ENCODE measurements at places on chromosomes 4 and X.

DNA sequence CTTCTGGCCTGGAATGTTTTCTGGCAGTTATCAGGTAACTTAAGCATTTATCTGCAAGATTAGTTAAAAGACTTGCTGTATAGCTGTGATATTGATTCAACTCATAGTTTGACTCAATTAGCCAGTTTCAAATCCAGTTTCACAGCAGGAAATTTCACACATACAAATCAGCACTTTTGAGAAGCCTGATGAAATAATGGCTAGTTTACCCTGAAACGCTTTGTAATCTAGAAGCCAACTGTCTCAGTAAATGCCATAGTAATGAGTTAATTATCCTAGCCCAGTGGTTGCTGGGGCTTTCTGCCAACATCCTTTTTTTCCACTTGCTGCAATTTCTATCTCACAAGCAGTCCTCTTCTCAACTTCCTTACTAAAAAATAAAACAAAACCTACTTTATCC lies 53.1 kb downstream of the ARHGEF38 start:
- peak; percentile 41 for DNase-seq

DNA sequence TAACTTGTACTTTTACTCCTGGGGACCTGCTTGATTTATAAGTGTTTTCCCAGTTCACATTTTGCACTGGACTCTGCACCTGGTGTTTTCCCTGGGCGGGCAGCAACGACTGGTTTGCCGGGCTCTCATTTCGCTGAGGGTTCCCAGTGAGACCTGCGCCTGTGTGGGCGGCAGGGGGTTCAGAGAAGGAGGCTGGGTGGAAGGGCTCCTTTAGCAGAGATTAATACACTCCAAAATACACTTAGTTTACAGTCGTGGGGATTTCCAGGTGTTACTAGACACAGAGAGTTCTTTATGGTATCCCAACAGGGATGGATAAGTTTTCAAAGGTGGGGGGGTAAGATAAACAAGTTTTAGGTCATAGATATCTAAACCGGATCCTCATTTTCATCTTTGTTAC lies 53.0 kb upstream of the SHISA3 start:
- no peak for DNase-seq

- DNase-seq = no peak
Observed at GRCh38 chr4:33176566-33176965, 2456.4 kb downstream of the PCDH7 start.

GRCh38 chr4:9691238-9692065 lies 90.0 kb upstream of the DRD5 start:
- DNase-seq = peak; percentile 80

GRCh38 chr4:145773581-145774234 lies 93.8 kb downstream of the C4orf51 start:
- DNase-seq = no peak

- peak; percentile 22 for DNase-seq
Observed at GRCh38 chr4:125956276-125956675, 641.5 kb downstream of the FAT4 start.

DNA sequence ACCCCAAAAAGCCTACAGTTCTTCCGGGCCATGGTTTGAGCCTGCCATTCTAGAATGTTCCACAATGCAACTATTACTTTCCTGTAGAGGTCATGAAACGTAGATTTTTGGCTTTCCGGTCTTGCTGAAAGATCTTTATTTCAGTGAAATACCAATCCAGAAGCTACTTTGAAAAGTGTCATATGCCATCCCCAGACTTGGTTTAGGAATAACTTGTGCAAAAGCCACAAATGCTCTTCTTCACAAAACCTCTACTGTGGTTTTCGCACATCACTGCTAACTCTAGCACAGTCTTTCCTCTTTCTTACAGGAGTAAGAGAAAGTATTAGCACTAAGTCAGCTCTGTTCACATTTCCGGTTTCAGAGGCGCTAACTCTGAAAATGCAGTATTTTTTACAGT lies 12.7 kb upstream of the CD40LG start:
- no peak for DNase-seq

GRCh38 chrX:101787934-101788333 lies 128.3 kb upstream of the ARMCX2 start:
- no peak for DNase-seq

DNA sequence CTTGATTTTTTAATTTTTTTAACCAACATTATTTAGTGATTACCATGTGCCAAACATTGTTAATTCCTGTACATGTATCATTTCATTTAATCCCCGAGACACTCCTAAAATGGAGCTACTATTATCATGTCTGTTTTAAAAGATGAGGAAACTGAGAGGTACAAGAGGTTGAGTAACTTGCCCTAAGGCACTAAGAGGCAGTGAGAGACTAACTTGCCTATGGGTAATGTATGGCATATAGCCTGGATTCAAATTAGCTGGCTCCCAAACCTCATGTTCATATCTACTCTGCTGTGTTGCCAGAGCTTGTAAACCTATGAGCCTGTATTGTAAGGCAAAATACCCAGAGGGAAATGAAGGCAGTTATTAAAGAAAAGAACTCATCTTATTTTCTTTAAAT lies 443.6 kb downstream of the IL15 start:
- no peak for DNase-seq

- DNase-seq = no peak
Observed at GRCh38 chrX:98194036-98194435, 1310.3 kb downstream of the RPA4 start.

- peak; percentile 79 for DNase-seq
Observed at GRCh38 chr4:145034727-145035211, 63.2 kb downstream of the ANAPC10 start.

DNA sequence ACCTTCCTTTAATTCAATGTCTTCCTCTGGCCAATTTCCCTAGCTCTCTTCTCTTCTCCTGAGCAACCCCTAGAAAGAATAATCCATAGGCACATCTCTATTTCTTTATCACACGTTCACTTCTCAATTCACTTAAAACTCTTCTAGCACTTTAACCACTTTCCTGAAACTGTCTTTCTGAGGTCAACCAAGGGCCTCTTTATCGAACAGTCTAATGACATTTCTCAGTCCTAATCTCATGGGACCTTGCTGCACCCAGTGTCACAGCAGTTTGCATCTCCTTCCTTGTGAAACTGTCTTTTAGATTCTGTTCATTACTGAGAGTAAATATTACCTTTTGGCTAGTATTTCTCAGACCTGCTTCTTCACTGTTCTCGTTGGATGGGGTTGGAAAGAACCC lies 285.3 kb upstream of the RASGEF1B start:
- DNase-seq = no peak

DNA sequence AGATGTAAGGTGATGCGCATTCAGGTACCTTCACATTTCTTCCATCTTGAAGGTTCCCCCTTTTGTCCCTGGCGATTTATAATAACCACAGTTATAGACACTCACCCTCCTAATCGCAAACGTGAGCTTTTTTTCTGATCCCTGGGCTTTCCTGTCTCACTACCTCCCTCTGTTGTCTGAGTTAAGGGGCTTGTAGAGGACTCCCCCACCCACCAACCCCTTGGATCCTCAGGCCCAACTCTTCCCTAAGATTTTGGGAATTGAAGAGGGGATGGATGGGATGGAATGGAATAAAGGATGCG lies 1.4 kb downstream of the CNKSR2 start:
- DNase-seq = no peak

DNA sequence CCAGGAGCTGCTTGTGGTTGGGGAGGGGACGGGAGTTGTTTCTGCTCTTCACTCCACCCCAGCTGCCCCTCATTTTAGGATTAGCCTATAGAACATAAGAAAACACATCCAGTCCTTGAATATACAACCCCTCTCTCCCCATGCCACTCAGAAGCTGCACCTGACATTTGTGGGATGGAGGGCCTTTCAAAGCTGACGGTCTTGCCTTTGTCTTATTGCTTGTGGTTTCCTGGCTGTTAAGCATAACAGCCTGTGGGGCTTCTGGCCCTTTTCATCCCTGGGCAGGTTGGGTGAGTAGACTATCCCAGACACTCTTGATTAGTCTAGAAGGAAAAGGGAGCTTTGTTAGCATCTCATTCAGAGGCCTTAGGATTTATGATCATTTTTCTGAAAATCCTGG lies 407.6 kb upstream of the BOD1L1 start:
- DNase-seq = no peak

DNA sequence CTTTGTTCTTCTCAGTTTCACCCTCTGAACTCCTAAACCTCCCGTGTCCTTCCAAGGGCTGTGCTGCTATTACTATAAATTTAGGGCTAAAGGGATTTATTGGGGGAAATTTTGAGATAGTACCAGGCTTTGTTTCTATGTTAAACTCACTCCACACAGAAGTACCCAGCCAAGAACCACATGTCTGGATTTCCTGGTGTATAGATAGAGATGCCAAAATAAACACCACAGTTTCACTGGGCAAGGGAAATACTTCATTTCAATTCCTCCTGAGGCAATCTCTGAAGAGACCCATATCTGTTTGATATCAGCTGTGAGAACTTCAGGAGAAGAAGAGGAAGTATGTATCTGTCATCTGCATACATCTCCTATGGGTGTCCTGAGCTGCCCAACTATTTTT lies 21.7 kb upstream of the CLNK start:
- DNase-seq = no peak

DNA sequence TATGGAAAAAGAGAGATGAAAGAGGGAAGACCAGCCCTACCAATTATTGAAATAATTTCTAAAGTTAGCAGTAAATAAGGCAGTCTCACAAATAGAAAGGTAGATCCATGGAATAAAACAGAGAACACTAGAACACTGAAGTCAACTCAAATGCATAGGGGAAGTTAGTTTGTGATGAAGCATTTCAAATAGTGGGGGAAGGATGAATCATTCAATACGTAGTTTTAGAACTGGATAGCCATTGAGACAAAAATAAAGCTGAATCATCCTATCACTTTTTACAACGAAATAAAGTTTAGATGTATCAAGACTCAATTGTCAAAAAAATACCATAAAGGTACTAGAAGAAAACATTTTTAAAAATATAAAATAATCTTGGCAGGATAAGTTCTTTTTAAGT lies 143.2 kb upstream of the DGKK start:
- DNase-seq = no peak

DNA sequence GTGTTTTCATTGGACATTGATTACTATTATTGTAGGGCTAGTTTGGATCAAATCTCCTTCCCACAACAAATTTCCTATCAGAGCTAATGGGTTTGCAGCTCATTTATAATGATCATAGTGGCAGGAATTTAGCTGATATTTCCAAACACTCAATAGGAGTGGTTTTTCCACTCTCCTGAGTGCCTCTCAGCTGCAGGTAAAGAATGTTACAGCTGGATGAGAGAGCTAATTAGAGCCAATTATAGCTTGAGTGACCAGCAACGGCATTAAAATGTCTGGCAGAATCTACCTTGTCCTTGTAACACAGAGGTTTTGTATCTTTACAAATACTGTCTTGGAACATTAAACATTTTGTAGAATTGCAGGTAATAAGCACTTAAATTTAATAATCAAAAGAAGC lies 602.8 kb upstream of the EPHA5 start:
- no peak for DNase-seq

- peak; percentile 69 for DNase-seq
Observed at GRCh38 chr4:153799694-153800074, 10.8 kb upstream of the SFRP2 start.

DNA sequence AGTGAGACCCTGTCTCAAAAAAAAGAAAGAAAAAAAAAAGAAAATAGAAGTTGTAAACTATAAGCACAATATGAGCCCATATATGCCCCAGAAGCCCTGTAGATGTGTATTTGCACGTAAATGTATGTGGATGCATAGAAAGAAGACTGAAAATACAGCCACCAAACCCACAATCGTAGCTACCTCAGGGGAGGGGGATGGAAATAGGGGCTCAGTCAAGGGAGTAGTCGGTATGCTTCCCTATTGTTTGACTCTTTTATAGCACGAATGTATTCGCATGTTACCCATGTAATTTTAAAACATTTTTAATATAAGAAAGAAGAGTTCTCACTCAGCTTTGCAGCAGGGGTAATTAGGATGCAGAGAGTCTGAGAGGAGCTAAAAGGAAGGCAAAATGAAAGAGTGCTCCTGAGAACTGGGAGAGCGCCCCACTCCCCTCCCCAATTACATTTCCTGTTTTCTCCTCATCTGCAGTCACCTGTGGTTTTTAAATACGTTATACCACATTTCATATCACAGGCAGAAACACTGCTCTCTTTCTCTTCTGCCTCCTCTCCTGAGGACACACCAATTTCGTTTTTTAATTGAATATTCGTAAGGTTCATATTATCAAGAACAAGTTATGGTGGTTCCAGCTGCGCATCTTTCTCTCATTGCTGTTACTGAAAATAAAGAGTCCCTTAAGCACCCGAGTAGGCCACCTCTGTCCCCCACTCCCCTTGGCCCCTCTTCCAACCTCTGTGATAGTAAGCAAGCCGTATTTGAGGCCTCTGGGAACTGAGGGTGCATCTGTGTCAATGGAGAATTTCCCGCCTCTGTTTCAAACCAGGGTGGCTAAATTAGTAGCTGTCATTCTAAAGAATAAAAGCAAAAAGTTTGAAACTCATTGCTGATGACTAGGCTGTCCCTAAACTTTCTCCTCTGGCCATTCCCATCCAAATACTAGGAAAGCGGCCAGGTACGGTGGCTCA lies 10.7 kb downstream of the SEPTIN6 start:
- DNase-seq = no peak

DNA sequence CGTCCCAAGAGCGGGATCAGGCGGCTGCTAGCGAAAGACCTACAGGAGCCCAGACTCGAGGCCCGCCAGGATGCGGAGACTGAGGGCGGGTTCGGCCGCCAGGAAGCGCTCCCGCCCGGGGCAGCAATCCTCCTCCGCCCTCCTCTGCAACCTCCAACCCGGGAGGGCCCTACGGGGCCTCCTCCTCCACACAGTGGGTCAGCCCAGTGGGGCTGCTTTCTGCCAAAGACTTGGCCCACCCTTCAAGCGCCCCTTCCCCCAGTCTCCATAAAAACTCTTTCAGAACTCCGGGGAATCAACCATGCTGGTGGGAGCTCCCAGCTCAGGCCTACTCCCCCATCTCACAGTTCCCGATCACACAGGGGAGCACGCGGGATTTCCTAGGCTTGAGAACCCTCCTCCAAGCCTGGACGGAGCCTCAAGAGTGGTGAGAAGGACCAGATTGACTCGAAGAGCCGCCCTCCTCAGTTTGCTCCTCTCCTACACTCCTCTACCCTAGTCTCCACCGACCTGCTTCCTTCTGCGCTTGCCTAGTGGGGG lies 77.5 kb downstream of the RLIM start:
- no peak for DNase-seq

DNA sequence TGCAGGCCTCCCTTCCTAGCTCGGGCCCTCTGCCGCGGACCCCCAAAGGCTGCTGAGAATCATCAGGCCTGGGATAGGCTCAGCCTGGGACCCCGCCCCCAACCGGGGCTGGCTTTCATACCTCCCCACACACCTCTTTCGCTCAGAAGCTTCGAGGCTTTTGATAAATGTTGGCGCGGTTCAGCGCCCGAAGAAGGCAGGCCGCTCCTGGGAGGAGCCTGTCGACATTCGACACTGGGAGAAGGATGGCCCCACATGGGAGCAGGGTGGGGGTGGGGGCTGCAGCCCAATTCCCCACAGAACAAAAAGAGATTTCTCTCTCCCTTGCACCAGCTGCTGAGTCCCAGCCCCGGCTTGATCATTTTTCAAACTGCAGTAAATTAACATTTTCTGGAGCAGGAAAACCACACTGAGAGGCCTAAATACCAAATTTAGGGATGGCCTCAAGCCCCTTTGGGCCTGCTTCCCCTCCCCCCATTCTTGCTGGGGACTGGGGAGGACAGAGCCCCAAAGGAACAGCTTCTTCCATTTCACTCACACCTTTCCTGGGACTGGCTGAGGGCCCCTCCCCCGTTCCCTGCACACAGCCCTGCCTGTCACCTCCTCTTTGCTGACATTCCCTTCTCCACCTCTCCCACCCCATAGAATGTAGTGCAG lies 112.9 kb upstream of the PJA1 start:
- no peak for DNase-seq

- DNase-seq = peak; percentile 68
Observed at GRCh38 chrX:103356130-103356798, at the start of gene TCEAL9. TSS of gene TCEAL9 (plus strand) at chrX:103356506. CDS start at chrX:103357685, 1,179 bp downstream.

GRCh38 chrX:41009850-41010846 lies 75.1 kb upstream of the USP9X start:
- DNase-seq = peak; percentile 87

Measured in AG10803 (cell line).